ENCODE measurements at places on chromosomes 1 and 21. TPM values are rescaled to one million over a fixed set of nuclear protein-coding genes. Genes with fewer than 3 reads are reported as not detected.

DNA sequence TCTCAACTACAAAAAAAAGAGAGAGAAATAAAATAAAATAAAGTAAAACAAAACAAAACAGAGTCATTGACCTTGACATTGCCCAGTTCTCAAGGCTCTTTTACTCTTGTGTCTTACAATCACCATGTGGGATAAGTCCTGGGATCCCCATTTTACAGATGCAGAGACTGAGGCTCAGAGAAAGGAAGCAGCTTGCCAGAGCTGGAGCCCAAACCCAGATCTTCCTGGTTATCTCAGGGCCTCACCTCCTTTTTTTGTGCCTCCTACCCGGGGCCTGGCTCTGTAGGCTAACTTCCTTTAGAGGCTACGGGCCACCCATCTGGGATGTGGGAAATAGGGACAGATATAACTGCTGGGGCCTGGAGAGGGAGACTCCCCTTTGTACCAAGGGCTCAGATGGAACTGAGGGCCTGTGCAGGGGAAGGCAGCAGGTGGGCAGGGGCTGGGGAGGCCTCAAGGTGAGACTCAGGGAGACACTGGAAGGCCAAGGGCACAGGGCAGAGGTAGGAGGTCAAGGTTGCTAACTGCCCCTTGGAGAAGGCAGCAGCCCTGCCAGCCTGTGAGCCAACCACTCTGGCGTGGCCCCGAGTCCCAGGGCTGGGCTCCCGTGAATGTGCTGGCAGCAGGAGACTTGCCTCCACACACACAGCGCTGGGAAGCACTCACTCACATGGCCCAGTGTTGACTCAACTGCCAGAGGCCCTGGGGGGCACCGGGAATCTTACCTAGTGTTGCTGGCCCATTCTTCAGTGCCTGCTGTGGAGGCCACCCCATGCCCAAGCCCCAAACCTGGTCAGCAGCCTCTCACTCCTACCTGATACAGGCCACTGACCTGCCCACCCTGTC, 6.5 kb upstream of the ECE1 start:
- DNase-seq = no peak
- H3K4me1 ChIP-seq = peaks cover 83% of the 10 kb centered on the region
- peak overlapping the region; percentile 98 for H3K27ac ChIP-seq
- H3K36me3 ChIP-seq = peaks cover 9% of the 10 kb centered on the region
- no peak overlapping the region for H3K4me3 ChIP-seq

GRCh38 chr1:223102797-223103533, 40.1 kb downstream of the TLR5 start:
- H3K27me3 ChIP-seq = peaks cover 10% of the 10 kb centered on the region

DNA sequence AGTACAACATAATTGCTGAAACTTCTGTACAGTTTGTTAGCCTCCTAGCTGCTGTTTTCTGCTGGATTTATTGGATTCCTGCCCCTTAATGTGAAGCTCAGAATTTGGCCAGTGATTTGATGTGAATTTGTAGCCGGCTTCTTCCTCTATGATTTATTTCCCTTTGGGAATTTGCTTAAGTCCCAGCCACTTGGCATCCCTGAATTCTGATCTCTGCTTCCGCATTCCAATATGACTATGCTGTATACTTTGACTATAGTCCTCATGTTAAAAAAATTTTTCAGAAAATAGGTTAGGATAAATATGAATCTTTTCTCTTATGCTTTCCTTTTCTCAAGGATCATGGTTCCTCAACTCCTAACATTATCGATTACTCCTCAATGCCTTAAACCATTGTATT, 12.4 kb upstream of the LRIF1 start:
- H3K27me3 ChIP-seq = peaks cover 58% of the 10 kb centered on the region
- DNase-seq = no peak
- H3K4me3 ChIP-seq = no peak overlapping the region
- no peak overlapping the region for H3K27ac ChIP-seq

- peaks cover 13% of the 10 kb centered on the region for H3K27me3 ChIP-seq
- no peak overlapping the region for H3K27ac ChIP-seq
- H3K36me3 ChIP-seq = no peaks in the 10 kb centered on the region
- no peak overlapping the region for H3K4me3 ChIP-seq
Measured at GRCh38 chr1:160419838-160420169, 19.4 kb downstream of the VANGL2 start.

DNA sequence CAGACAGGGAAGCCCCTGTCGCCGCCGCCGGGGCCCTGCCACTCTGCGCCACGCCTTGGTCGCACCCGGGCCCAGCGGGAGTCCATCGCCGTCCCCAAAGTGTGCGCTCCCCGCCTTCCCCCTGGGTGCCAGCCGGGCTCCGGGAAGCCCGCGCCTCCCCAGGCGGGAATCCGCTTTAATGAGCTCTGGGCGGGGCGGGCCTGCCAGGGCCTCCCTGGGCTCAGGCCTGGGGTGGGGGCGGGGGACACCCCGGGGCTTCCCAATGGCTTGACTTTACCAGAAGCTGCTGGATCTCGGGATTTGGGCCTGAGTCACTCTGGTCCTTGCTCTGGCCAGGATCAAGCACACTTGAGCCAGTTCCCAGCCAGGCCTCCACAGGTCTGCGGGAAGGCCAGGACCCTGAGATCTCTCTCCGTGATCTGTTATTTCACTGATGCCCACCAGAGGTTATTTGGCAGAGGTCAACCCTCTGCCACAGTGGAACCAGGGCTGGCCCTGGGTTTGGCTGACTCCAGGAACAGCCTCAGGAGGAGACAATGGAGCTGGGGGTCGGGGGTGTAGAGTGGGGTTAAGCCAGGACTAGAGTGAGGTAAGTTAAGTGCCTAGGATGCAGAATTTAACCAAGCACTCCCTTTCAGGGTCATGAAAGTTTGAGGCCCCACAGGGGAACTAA, 178.4 kb upstream of the EDN2 start:
- peak overlapping the region; percentile 61 for H3K4me3 ChIP-seq
- H3K27me3 ChIP-seq = no peaks in the 10 kb centered on the region
- peaks cover 28% of the 10 kb centered on the region for H3K36me3 ChIP-seq
- DNase-seq = no peak

- H3K4me3 ChIP-seq = no peak overlapping the region
- no peak for DNase-seq
- no peaks in the 10 kb centered on the region for H3K27me3 ChIP-seq
- H3K4me1 ChIP-seq = no peaks in the 10 kb centered on the region
Measured at GRCh38 chr1:119226321-119226720, 85.9 kb upstream of the WARS2 start.

EFNA1 gene
- total RNA-seq = not detected

PTCH2 gene
- total RNA-seq = 0.58 TPM

Measured in activated CD4-positive, alpha-beta memory T cell treated with anti-CD3 and anti-CD28 coated beads, Interleukin-2, amount 10 ng/mL, durations not matched to agents 7 days and 5 days (primary cell).